ENCODE measurements at places on chromosomes 16 and 17.

GRCh38 chr17:80955671-80956280 is 35.9 kb upstream of the CHMP6 start:
- no peak for DNase-seq

- no peak for DNase-seq
Measured at GRCh38 chr17:37605813-37606505, 3.3 kb downstream of the SYNRG start.

GRCh38 chr17:7886227-7887037 is 2.2 kb upstream of the CHD3 start:
- peak; percentile 66 for DNase-seq

DNA sequence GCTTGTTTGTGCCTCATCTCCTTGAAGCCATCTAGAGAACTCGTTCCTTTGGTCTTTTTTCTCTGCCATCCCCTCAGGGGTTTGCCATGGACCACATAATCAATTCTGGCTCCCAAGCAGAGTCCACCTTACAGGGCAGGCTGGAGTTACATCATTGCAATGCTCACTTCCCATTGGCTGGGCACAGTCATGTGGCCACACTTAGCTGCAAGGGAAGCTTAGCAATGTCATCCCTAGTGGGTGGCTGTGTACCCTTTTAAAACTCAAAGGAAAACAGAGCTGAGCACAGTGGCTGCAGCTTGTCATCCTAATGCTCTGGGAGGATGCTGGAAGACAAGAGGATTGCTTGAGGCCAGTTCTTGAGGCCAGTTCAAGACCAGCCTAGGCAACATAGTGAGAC is 41.9 kb upstream of the POLR3E start:
- no peak for DNase-seq

DNA sequence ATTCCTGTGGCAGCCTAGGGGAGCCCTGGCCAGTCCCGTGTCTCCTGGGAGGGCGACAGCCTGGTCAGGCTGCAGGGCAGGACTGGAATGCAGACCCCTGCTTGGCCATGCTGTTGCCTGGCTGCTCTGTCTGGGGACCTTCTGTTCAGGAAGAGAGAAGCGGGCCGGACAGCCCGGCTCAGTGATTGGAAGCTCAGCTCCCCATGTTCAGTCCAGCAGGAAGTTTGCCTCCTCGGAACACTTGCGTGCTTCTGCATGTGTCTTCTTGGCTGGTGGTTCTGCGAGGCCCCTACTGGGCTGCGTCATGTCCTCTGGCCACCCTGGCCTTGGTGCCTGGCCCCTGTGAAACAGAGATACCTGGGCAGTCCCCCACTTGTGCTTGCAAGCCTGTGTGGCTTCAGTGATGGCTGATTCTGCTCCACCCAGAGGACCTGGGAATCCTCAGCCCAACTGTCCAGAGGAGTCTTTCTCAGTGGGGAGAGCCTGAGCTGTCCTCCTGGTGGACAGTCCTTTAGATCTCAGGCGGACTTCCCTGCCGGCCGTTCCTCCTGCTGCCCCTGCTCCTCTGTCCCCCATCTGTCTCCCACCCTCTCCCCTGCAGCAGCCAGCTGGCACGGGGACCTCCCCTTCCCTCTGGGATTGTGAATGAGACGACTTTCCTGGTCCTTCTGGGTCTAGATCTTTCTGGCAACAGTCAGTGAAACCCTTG is 279.5 kb downstream of the SEC14L1 start:
- no peak for DNase-seq

DNA sequence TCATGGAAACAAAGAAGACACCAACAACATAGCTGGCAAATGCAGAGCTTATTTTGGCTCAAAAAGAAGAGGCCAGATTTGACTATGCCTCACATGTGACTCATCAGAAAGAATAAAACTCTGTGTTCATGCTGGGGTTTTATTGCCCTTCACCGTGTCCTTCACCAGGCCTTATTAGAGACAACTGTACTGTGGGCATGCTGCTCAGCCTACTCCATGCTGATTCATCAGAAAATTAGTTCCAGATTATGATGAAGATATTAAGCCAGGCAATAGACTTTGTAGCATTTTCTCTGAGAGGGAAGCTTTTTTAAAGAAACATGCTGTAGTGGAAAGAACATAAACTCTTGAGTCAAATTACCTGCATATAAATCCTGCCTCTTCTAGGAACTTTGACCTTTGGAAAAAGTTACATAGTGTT is 89.8 kb downstream of the CYB561 start:
- no peak for DNase-seq

GRCh38 chr16:24689128-24689527 is 40.3 kb upstream of the TNRC6A start:
- peak; percentile 17 for DNase-seq

GRCh38 chr17:82019690-82020571 is 2.7 kb downstream of the CENPX start:
- peak; percentile 21 for DNase-seq

DNA sequence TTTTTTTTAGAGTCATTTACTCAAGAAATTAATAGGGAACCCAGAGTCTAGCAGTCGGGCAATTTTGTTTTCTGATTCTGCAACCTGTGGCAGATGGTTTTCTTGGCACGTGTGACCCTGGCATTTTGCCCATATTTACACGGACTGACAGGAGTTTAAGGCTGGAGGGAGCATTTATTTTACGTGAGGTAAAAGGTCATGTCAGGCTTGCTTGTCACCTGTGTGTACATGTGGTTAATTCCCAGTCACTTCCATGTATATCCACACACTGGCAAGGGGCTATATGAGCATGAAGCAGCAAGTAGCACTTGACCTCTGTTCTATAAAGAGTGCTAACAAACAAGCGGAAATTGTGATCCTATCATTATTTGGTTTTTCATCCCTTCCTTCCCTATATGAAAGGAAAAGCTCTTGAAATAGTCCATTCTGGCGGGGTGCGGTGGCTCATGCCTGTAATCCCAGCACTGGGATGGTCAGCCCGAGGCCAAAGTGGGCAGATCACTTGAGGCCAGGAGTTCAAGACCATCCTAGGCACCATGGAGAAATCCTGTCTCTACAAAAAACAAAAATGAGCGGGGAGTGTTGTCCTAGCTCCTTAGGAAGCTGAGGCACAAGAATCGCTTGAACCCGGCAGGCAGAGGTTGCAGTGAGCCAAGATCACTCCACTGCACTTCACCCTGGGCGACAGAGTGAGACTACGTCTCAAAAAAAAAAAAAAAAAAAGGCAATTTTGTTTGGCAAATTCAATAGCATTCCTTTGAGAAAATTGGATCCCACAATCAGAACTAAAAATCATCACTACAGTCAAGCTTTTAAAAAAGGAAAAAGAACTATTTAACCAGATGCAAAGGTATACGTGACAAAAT is 2.1 kb downstream of the SPAG9 start:
- peak; percentile 93 for DNase-seq

DNA sequence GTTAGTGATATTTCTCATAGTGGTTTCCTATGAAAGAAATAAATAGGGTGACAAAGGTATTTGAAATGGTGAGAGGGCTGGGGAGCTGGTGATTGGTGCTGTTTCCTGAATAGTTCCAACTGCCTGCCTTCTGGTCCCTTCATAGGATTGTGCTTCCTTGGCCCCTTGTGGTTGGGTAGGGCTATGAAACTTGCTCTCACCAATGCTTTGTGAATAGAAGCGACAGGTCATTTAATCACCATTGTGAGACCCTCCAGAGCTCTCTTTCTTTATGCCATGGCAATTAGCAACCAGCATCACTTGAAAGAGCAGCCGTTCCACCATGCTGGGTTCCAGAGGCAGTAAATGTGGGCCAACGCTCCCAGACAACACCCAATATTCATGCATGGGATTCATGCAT is 23.7 kb upstream of the WWOX start:
- no peak for DNase-seq

- no peak for DNase-seq
Measured at GRCh38 chr17:70076189-70076588, 1.2 kb downstream of the KCNJ16 start.

DNA sequence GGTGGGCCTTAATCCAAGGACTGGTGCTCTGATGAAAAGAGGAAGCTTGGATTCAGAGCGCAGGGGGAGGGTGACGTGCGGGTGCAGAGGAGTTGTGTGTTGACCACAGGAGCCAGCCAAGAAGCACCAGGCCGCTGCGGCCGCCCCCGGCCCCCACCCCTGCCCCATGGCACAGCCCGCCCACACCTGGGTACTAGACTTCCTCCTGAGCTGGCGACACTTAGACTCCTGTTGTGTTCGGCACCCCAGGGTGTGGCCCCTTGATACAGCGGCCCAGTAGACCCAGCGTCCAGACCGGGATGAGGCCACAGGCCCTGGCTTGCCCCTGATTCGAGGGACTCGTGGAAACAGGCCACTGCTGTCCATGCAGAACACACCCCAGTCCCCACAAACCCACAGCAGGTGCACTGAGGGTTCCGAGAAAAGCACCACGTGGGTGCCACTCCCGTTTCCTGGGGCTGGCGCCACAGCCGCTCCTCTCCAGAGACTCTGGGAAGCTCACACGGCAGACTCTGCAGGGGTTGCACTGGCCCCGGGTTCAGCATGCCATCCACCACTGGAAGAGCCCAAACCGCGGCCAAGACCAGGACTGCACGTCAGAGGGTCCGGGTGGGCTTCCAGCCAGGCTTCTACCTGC is 5.7 kb upstream of the SNAI3 start:
- no peak for DNase-seq

- DNase-seq: peak; percentile 36
Measured at GRCh38 chr17:43416998-43417890, 18.5 kb downstream of the ARL4D start.

DNA sequence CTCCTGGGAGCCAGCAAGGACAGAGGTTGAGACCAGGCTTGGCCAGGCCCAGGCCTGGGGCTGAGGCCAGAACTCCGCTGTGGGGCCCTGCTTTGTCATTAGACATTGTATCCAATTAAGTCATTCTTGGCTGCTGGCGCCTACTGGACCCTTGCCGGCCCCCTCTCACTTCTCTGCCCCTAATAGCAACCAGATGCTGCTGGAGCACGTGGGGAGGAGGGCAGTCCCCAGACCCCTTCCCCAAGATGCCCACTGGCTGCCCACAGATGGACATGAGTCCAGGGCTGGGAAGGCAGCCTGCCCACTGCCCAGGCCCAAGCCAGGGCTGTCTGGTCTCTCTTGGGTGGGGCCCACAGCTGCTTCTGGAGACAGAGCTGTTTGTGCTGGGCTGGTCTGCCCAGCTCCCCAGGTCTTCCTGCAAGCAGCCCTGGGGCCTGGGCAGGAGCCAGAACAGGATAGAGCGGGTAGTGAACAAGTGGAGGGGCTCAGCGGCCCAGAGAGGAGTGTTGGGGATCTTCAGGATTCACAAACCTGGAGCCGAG is 7.8 kb downstream of the PLXDC1 start:
- DNase-seq: no peak

- DNase-seq: no peak
Measured at GRCh38 chr16:23088018-23088417, 61.2 kb downstream of the USP31 start.

- no peak for DNase-seq
Measured at GRCh38 chr16:55552621-55553020, 13.9 kb upstream of the CAPNS2 start.

- DNase-seq: no peak
Measured at GRCh38 chr16:50538411-50539052, 9.7 kb upstream of the NKD1 start.

DNA sequence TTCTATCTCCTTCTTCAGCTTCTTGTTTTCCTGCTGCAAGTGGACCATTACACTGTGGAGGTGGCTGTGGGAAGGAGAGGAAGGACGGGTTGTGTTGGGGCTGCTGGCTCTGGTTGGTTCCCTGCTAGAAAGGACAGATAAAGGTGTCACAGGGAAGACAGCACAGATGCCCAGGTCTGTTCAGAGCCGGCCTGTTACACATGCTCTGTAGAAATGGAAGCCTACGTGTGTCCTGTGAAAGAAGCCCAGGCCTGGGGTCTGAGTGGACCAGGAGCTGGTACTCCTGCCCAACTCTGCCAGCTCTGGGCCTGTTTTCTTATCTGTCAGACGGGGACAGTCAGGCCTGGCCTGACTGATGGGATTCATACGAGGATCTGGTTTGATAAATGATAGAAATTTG is 26.4 kb downstream of the DHX38 start:
- no peak for DNase-seq

GRCh38 chr17:31672161-31672819 is 186.8 kb downstream of the COPRS start:
- DNase-seq: no peak

DNA sequence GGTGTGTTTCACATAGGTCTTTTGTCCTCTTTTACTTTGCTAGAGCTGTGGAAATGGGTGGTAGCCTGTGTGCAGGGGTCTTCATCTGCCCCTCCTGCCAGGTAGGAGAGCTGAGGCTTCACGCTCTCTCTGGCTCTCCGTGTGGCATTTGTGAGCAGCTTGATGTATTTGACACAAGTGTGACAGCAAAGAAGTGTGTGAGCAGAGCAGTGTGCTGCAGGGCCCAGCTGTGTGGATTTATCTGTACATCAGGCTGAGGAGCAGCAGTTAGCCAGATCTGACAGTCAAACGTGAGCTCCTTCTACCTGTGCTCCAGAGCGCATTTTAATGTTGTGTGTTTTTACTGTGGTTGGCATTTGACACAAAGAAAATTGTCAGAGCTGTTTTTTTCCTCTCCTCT is 101.8 kb downstream of the FTO start:
- DNase-seq: no peak

GRCh38 chr16:50152351-50152806 is 727 bp upstream of the TENT4B start:
- peak; percentile 49 for DNase-seq

DNA sequence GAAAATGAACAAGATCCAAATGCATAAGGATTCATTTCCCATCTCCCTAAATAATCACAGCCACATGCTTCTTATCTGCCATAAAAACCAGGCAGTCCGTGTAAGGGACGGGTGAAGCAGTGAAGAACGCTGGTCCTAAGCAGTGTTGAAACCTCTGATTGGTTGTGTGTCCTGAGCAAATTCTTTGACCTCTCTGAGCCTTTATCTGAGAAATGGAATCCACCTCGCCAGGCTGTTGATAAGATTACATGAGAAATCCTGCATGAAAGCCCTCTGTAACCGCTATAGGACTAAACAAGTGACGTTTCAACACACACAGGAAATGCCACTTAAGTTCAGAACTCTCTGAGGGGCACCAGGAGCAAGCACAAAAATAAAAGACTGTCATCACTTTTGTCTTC is 26.8 kb downstream of the GAS7 start:
- no peak for DNase-seq

DNA sequence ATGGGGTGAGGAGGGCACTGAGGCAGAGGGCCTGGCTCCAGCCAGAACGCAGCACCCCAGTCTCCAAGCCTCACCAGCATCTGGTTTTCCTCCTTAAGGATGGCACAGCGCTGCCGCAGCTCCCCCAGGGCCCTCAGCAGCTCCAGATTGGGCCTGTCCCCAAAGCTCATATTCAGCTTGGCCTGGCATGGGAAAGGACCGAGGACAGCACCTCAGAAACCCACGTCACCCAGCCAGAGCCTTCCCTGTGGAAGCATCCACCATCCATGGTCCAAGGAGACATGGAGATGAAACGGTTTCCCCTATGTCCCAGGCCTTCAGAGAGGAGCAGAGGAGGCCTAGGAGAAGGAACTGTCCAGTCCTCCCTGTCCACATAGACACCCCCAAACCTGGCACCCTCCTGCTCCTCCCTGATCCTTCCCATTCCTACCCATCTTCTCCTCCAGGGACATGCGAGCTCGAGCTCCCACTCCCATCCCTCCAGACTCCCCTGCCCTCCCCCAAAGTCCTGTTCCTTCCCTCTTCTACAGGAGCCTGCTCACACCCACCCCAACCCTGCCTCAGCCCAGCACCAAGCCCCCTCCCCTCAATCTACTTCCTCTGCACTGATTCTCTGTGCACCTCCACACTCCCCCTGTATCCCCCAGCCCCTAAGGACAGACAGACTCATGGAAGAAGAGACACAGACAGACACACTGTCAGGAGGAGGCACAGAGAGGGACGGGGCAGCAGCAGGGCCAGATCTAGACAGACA is 1.8 kb downstream of the TSPOAP1 start:
- DNase-seq: no peak

- no peak for DNase-seq
Measured at GRCh38 chr17:44604768-44605485, 47.6 kb downstream of the FZD2 start.
